ENCODE measurements at places on chromosomes 1 and 21. TPM values are rescaled to one million over a fixed set of nuclear protein-coding genes. Genes with fewer than 3 reads are reported as not detected.

WNT3A gene
- total RNA-seq = not detected

SMIM1 gene
- 2.0 TPM for total RNA-seq

RBM8A gene
- 241 TPM for total RNA-seq

RASSF5 gene
- total RNA-seq = 258 TPM

- no peak overlapping the region for H3K27ac ChIP-seq
- no peak overlapping the region for H3K4me3 ChIP-seq
- H3K36me3 ChIP-seq = no peaks in the 10 kb centered on the region
- no peaks in the 10 kb centered on the region for H3K4me1 ChIP-seq
- H3K27me3 ChIP-seq = no peaks in the 10 kb centered on the region
- no peak for DNase-seq
Observed at GRCh38 chr1:163959622-163960021, 599.4 kb upstream of the PBX1 start.

DNA sequence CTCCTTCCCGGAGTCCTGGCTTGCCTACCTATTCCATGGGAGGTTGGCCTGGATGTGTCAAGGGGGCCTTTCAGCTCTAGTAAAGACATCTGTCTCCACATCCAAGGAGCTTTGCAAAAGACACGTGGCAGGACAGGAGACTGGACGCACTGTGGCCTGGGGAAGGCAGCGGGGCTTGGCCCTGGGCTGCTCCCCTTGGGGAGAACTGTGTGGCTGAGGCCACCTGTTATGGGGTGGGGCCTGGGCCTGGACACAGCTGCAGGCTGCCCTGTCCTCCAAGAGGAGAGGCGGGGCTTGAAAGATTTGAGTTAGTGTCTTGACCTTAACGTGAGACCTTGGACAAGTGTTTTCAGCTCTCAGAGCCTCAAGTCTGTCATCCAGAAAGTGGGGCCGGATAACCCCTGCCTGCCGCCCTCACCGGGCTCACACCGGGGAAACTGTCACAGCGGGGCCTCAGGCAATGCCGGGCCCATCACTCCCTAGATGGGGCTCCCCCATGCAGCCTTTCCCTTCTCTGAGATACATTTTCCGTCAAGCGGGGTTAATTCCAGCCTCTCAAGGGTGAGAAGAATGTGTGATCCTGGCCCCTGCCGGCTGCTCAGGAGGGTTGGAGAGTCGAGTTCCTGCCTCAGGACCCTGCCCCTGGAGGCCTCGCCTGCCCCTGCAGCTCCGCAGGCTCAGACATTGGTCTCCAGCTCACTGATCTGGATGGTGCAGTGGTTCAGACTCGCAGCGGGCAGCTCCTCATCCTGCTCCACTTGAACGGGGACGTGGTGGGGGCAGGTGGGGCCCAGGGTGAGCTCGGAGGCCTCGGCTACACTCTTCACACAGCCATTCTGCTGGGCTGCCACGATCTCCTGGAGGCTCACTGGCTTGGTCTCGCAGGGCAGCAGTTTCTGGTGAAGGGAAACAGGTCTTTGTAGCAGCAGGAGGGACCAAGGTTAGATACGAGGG, 25.6 kb downstream of the PODN start:
- H3K4me3 ChIP-seq = no peak overlapping the region
- H3K36me3 ChIP-seq = no peaks in the 10 kb centered on the region
- H3K27me3 ChIP-seq = no peaks in the 10 kb centered on the region

GRCh38 chr1:22778862-22779520, 68.4 kb downstream of the EPHB2 start:
- no peak overlapping the region for H3K4me3 ChIP-seq
- no peaks in the 10 kb centered on the region for H3K36me3 ChIP-seq
- H3K4me1 ChIP-seq = no peaks in the 10 kb centered on the region

Measured in activated naive CD4-positive, alpha-beta T cell treated with anti-CD3 and anti-CD28 coated beads for 36 hours (primary cell).